Umbilical cord (tissue), 2 donors: ENCODE measurements at places on chromosomes 4 and X. TPM values are rescaled to one million over a fixed set of nuclear protein-coding genes. Genes with fewer than 3 reads are reported as not detected.

DNA sequence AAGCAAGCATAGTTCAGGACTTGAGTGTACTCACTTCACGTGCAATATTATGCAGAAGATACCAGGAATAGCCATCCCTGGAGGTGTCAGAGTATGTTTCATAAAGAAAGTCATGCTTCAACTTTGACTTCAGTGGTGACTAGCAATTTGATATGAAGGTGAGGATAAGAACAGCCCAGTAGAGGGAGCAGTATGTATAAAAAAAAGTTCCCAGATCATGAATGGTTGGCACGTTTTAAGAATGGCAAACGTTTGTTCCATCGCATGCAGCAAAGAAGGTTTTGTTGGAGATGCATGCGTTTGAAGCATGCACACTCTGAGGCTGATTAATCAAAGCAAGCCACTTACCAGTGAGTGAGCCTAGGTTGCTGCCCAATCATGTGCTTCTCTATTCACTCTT is 33.5 kb upstream of the SLITRK4 start:
- DNase-seq: peak; percentile 2

DNA sequence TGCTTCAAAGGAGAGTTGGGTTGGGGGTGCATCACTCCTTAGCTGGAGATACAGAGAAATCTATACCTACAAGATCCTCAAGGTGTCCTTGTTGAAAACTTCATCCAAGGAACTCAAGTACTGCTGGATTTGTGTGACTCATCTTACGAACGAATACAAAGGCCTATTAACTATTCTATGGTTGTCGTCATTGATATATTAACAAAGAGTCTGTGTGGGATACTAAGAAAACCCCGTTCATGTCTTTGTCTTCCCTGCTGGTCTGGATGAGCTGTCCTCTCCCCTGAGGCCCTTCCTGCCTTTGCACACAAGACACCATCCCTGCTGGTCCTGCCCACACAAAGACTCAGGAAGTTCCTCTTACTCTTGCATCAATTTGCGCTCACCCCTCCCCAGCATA is 54.9 kb upstream of the IRF2 start:
- DNase-seq: no peak

The HSD17B13 gene
- 1.9 TPM for total RNA-seq

DNA sequence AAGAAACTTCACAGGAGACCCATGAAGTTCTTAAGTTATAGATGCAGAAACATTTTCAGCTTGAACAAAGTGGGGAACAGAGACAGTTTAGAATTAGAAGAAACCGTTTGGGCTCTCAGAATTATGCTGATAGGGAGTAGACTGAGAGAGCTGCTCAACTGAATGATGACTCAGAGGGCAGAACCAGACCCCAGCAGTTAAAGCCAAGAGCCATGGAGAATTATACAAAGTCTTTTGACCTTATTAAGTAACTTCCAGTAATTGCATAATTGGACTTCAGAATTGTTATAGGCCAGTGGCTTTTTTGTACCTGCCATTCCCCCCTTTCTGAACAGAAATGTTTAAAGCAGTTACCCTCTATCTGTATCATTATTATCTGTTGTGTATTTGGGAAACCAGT is 642.1 kb downstream of the CCSER1 start:
- peak; percentile 89 for DNase-seq

DNA sequence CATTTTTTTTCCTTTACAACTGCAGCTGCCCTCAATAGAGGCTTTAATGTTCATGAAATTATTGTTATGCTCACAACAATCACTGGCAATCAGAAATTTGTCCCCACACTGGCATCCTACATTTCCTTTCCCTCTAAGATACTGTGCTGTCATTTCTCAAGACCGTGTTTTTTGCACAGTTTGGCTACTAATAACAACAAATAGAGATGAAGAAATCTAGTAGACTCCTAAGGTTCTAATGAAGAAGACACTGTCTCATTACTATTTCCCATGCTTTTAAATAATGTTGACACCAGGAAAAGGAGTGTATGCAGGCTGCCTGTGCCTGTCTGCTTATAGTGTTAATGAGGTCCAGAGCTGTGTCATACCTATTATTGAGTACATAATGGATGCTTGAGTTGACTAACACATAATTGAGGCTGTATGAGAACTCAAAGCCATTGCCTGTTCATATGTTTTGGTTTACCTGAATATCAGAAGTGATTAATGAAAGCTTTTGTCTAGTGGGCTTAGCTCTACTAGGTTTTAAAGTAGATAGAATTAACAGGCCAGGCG is 1.5 kb upstream of the EIF4E start:
- no peak for DNase-seq

DNA sequence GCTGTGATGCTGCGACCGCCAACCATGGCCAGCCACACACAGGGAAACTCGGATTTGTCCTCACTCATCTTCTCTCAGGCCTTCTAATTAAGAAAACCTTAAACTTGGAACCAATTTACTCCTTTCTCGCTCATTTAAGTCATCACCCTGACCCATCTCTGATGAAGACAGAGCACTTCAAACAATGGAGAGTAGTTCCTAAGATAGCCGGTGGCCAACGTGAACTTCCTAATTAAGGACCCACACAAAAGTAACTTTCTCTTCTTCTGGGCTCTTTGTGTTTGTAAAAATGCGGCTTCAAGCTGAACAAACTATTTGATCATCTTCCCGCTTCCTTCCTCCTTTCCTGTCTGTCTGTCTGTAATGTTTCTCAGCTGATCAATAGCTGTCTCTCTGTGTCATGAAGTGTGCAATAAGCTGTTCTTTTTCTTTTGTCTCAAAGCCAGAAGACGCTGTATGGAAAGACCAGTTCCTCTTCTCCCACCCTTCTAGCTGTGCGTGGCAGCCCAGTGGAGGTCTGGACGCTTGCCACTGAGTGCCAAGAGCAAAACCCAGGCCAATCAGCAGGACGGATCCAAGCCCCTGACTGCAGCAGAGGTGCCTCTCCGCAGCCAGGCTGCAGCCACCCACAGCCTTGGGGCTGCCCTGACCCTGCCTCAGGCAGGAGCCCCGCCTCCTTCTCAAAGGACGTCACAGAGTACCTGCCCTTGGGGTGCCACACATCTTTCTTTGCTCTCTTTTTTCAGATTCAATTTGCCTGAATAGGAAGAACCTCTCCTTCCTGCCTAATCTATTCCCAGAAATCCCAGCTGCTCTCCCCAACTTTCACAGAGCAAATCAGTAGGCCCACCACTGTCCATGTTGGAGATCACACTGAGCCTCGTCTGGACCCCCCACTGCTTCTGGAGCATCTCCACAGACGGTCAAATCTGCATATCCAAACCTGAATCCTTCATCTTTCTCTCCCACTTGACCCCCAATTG is 59.3 kb downstream of the MAML3 start:
- DNase-seq: peak; percentile 75

GRCh38 chrX:47880927-47881326 is 44.2 kb downstream of the ZNF81 start:
- DNase-seq: no peak

GRCh38 chr4:93199492-93199891 is 629.1 kb upstream of the ATOH1 start:
- DNase-seq: peak; percentile 45

The ANKRD17 gene
- 80.4 TPM for total RNA-seq
